ENCODE measurements at places on chromosomes 7 and 10.

GRCh38 chr10:119803264-119803663 is 69.4 kb downstream of the MCMBP start:
- no peak for DNase-seq

GRCh38 chr10:102120991-102121738 is 997 bp upstream of the LDB1 start:
- no peak for DNase-seq

DNA sequence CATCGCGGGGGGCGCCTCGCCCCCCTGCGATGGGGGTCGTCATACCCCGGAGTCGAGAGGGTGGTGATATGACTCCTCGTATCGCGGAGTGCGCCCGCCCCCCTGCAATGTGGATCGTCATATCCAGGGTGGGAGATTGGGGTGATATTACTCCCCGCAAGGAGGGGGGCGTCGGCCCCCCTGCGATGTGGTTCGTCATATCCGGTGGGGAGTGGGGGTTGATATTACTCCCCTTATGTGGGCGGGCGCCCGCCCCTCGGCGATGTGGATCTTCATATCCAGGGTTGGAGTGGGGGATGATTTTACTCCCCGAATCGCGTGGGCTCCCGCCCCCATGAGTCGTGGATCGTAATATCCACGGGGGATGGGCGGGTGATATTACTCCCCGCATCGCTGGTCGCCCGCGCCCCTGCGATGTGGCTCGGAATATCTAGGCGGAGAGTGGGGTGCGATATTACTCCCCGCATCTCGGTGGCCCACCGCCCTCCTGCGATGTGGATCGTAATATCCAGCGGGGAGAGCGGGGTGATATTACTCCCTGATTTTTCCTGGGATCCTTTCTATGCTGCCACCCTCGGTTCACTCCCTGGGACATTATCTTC is 36.9 kb downstream of the MEIG1 start:
- no peak for DNase-seq

- DNase-seq, result no peak
Measured at GRCh38 chr7:137655804-137656203, 191.0 kb downstream of the DGKI start.

- DNase-seq, result no peak
Measured at GRCh38 chr7:100163006-100163531, 4.5 kb upstream of the TRAPPC14 start.

DNA sequence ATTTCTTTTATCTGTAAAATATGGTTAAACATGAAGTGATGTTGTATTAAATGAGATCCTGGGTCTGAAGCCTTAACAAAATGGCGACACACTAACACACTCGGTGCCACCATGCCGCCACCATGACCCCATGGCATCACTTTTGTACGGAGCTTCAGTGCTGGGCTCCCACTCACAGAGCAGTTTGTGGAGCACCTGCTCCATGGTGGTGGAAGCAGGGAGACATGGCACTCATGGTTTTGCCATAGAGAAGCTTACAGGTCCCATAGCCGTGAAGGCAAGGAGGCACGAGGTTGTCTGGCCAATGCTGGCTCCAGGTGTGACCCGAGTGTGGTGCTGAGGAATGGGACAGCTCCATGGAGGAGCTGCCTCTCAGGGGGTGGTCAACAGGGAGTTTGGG is 63.5 kb upstream of the EN2 start:
- DNase-seq, result no peak
